Left lobe of liver (tissue), 2 donors: ENCODE measurements at places on chromosomes 4 and X. TPM values are rescaled to one million over a fixed set of nuclear protein-coding genes. Genes with fewer than 3 reads are reported as not detected.

XAGE1A gene
- total RNA-seq = not detected

MYOZ2 gene
- not detected for total RNA-seq

IL1RAPL1 gene
- total RNA-seq = not detected

EXOC1L gene
- not detected for total RNA-seq

DCAF8L1 gene
- not detected for total RNA-seq

SPATA4 gene
- not detected for total RNA-seq

AR gene
- total RNA-seq = 74.4 TPM

PNMA6F gene
- not detected for total RNA-seq

MAGEA6 gene
- 0.25 TPM for total RNA-seq

TNIP3 gene
- not detected for total RNA-seq

TMEM35A gene
- not detected for total RNA-seq

CSAG2 gene
- total RNA-seq = not detected

PGAM4 gene
- total RNA-seq = not detected

CXXC4 gene
- total RNA-seq = 0.38 TPM

SGCB gene
- 8.6 TPM for total RNA-seq

ASMT gene
- total RNA-seq = not detected

SPANXC gene
- total RNA-seq = not detected

SULT1B1 gene
- total RNA-seq = 31.0 TPM

RNF212 gene
- total RNA-seq = 0.25 TPM

PPP1R3F gene
- 4.2 TPM for total RNA-seq

SH3BGRL gene
- 10.5 TPM for total RNA-seq

RNF150 gene
- 1.4 TPM for total RNA-seq

RNF175 gene
- total RNA-seq = not detected

DCAF12L2 gene
- not detected for total RNA-seq

ADH7 gene
- not detected for total RNA-seq

COL4A5 gene
- 2.9 TPM for total RNA-seq

IL9R gene
- total RNA-seq = not detected

CYLC1 gene
- not detected for total RNA-seq

ELF4 gene
- total RNA-seq = 1.4 TPM

GPC4 gene
- 1.7 TPM for total RNA-seq

AMBN gene
- total RNA-seq = not detected

BTC gene
- 0.20 TPM for total RNA-seq

GNRHR gene
- total RNA-seq = not detected
